ELR (cell line): ENCODE measurements at places on chromosomes 16 and 17.

DNA sequence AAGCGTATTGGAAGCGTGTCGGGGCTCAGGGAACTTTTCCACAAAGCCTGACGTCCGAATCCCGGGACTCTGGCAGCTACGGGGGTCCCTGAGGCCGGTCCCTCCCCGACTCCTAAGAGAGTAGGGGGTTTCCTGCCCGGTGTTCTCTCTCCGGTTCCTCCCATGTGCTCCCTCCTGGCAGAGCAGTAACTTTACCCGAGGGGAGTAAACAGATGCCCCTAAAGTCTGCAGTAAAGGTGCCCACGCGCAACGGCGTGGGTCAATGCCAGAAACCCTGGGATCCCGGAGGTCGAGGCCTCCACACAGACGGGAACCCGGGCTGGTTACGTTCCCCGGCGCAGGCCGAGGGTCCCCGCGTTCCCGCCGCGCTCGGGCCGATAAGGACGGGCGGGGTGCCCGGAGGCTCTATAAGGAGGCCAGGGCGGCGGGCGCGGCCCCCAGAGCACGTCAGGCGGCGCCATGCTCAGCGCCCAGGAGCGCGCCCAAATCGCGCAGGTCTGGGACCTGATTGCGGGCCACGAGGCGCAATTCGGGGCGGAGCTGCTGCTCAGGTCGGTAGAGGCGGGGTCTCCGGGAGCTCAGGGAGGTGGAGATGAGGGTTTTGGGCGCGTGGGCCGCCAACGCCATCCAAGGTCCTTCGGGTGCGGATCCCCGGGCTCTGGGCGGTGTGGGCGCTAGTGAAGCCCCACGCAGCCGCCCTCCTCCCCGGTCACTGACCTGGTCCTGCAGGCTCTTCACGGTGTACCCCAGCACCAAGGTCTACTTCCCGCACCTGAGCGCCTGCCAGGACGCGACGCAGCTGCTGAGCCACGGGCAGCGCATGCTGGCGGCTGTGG, at the start of gene HBM:
Gene HBM, plus strand, starts transcription at position 440 of the 836 bp plus-strand sequence. Its CDS starts 20 bp downstream, at position 460.
- DNase-seq: no peak

DNA sequence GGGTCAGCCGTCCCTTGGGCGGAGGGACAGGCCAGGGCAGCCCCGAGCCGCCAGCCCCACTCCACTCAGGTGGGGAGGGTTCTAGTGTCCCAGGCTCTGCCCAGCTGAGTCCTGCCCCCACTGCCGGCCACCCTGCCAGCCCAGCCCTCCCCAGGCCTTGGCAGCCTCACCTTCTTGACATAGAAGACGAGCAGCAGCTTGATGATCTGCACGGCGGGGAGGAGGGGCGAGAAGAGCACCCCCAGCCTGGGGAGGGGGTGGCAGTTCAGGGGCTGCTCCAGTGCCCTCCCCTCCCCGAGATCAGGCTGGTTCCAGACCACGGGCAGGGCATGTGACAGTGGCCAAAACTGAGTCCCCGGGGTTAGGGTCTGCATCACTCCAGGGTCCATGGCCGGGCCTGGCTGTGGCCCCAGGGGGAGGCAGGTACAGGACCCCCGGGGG, 9.7 kb downstream of the TMC6 start:
- DNase-seq: no peak

- DNase-seq: no peak
These were observed 105.2 kb downstream of the PRKCB start for GRCh38 chr16:23941025-23941424.

GRCh38 chr17:79796444-79796762, 474 bp downstream of the CBX8 start:
- DNase-seq: no peak

GRCh38 chr17:28252436-28252835, 66.6 kb upstream of the TMEM97 start:
- peak; percentile 90 for DNase-seq

GRCh38 chr17:7729816-7730215, 12.3 kb downstream of the DNAH2 start:
- DNase-seq: no peak

- no peak for DNase-seq
These were observed 27.0 kb downstream of the ZSWIM7 start for GRCh38 chr17:15972497-15972951.

DNA sequence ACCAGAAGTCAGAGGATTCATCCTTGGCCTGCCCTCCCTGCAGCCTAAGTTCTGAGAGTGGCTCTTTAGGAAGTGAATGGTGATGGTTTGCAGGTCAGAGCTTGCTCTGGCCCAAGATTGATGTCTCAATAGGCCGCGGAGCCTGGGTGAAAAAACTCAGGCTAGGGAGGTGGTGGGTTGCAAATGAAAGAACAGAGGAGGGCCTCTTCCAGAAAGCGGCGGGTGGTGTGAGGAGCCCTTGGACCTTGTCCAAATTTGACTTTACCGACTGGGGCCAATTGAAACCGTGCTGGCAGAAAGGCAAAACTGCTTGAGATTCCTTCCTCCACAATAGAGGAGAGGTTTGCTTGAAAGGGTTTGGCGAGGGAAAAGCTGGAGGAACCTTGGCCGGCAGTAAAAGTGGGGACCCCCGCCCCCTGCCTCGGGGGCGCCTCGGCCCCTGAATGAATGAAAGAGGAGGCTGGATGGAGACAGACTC, 331.3 kb downstream of the SEC14L1 start:
- peak; percentile 40 for DNase-seq

DNA sequence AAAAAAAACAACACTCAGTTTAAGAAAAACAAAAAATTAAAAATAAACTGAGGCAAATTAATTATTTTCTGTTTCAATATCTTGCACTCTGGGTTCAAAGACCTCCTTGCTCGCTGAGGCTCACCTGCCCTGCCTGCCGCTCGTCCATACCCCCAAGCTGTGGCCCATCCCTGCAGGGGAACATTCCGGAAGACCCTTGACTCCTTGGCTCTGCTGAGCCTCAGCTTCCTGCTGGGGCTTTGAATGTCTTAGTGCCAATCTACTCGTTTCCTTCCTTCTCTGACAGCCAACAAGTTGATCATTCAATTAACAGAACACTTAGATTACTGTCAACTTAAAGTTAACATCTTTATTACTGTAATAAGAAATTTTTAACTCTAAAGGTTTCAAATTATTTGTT, 24.3 kb downstream of the G6PC1 start:
- no peak for DNase-seq

- peak; percentile 98 for DNase-seq
These were observed at the start of gene RND2 for GRCh38 chr17:43024407-43025289. RND2 (plus strand) TSS chr17:43025231; CDS start chr17:43025348, 117 bp downstream.

DNA sequence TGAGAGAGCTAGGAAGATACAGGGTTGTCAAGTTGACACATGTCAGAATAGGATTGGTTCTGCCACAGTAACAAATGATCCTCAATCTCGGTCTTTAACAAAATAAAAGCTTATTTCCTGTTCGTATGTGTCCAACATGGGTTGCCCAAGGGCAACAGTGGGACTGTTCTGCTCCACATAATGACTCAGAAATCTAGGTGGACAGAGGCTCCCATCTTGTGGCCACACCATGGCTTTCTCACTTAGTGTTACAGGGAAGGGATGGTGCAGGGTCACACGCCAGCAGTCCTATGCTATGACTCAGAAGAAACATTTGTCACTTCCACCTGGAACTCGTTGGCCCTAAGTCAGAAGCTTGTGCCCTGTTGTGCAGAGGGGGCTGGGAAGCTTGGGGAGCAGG, 364.9 kb downstream of the SNX29 start:
- peak; percentile 90 for DNase-seq

GRCh38 chr16:84940670-84941551, 70.4 kb downstream of the ZDHHC7 start:
- no peak for DNase-seq

- no peak for DNase-seq
These were observed 16.2 kb downstream of the RPH3AL start for GRCh38 chr17:336110-337021.

GRCh38 chr17:15124746-15125145, 140.4 kb downstream of the PMP22 start:
- peak; percentile 36 for DNase-seq

GRCh38 chr16:88778271-88778525, 6.8 kb downstream of the PIEZO1 start:
- no peak for DNase-seq

- DNase-seq: no peak
These were observed 404.8 kb downstream of the CDH13 start for GRCh38 chr16:83031524-83031923.
